ENCODE measurements at places on chromosomes 6 and 20.

DNA sequence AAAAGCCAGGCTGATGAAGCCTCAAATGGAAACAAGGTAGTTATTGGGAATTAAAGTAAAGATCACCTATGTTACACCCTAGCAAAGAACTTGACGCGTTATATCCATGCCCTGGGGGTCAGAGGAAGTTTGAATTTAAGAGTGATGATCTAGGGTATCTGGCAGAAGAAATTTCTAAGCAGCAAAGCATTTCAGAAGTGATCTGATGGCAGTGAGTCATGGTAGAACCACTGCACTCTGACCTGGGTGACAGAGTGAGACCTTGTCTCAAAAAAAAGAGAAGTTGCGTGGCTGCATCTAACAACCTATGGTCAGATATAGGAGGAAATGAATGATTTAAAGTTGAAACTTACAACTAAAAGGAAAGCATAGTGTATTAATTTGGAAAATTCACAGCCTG is 45.2 kb downstream of the SCP2D1 start:
- DNase-seq = no peak

DNA sequence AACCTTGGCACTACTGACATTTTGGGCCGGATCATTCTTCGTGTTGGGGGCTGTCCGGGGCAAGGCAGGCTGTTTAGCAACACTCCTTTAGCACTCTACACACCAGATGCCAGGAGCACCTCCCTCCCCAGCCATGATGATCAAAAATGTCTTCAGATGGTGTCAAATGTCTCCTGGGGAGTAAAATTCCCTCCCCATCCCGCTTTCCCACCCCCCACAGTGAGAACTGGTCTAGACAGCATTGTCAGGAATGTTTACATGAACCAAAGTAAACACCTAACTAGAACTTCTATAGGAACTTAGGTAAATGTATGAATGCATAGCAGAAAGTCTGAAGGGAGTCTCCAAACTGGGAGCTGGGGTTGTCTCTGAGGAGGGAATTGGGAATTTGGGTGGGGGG is 70.0 kb upstream of the TOP1 start:
- DNase-seq = no peak

GRCh38 chr20:21820688-21821087 is 115.2 kb downstream of the PAX1 start:
- DNase-seq = no peak

DNA sequence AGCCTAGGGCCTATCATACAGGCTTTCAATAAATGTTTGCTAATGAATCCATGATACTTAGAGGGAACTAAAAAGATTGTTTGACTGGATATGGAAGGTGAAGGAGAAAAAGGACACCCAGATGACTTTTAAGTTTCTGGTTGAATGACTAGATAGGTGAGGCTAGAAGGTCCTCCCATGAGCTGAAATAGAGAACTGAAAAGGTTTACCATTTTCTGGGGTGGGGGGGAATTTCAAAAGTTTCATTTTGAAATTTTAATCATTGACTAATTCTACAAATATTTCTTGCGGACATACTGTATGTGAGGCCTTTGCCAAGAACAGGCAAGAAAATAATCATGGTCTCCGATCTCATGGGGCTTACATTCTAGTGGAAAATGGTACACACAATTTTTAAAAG is 17.9 kb upstream of the ZBTB2 start:
- no peak for DNase-seq

DNA sequence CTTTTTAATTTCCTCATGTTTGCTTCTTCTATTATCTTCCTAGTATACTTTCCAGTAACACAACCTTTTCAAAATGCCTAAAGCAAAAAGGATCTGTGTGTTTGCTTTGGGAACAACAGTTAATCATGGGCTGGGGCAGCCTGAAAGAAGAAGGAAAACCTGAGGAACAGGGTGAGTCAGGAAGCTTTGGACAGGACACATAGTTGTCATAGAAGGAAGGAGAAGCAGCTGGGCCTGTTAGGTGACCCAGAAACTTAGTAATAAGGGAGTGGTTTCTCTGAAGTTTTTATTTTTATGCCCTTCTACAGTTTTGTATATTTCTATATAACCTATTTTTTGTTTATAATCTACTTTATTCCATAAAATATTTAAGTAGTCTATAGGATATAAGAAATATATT is 61.4 kb downstream of the CD24 start:
- no peak for DNase-seq

DNA sequence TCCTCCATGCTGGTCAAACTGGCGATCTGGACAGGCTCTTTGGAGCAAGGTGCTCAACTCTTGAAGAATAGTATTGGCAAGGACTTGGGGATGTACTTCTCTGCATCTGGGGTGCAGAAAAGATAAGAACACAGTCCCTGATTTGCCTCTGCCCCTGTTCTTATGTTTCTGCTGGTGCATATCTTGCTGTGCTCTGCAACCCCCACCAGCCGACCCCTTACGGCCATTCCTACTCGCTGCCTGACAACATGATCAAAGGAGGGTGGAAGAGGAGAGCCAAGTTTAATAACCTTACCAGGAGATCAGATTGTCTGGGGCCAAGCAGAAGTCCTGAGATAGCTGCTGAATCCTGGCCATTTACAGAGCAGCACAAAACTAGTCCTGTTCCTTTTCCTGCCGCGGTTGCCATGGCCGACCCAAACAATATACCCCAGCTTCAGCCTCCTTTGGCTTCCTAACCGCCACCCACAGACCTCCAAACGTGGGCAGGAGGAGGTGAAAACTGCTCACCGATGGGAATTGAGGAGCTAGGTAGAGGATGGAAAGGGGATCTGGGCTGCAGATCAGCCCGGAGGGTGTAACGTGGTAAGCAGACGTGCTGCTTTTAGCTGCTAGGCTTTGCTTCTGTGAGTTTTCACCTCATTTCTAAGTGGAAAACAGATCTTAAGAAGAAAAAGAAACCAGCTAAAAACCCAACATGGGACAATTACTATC is 60.9 kb downstream of the ATXN1 start:
- DNase-seq = no peak

GRCh38 chr6:89853068-89853467 is 23.4 kb downstream of the CASP8AP2 start:
- no peak for DNase-seq

GRCh38 chr20:33833333-33833732 is 22.2 kb downstream of the CHMP4B start:
- no peak for DNase-seq

- DNase-seq = no peak
Observed at GRCh38 chr6:96836631-96837080, 621 bp downstream of the GPR63 start.

DNA sequence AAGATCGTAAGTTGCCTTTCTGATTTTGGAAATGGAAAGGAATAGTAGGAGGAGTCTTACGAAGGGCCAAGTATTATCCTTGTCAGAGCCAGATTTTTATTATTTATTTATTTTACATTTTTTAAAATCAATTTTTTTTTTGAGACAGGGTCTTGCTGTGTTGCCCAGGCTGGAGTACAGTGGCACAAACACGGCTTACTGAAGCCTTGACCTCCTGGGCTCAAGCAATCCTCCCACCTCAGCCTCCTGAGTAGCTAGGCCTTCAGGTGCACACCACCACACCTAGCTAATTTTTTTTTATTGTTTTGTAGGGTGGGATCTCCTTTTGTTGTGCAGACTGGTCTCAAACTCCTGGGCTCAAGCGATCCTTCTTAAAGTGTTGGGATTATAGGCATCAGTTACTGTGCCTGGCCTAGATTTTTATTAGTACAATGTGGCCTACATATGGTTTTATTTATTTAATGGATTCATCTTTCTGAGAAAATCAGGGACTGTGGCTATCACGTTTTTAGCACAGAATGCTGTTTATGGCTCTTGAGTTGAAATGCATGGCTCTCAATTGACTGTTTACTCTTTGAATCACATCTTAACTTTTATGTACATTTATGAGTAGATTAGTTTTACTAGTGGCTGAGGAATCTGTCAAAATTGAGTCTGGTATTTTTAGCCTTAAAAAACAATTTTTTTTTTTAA is 16.7 kb downstream of the CDC5L start:
- DNase-seq = no peak

GRCh38 chr6:152682141-152682540 is 15.6 kb upstream of the MYCT1 start:
- no peak for DNase-seq

- DNase-seq = no peak
Observed at GRCh38 chr6:119043265-119043664, 35.2 kb downstream of the FAM184A start.

- DNase-seq = no peak
Observed at GRCh38 chr6:95948324-95948723, 67.5 kb upstream of the FUT9 start.

- no peak for DNase-seq
Observed at GRCh38 chr6:121932076-121932991, 467.1 kb upstream of the HSF2 start.

- DNase-seq = no peak
Observed at GRCh38 chr20:61559706-61560315, 307.8 kb downstream of the CDH4 start.

GRCh38 chr6:96213784-96214183 is 198.0 kb downstream of the FUT9 start:
- DNase-seq = no peak

- DNase-seq = no peak
Observed at GRCh38 chr20:5072756-5073659, 46.8 kb downstream of the PCNA start.

DNA sequence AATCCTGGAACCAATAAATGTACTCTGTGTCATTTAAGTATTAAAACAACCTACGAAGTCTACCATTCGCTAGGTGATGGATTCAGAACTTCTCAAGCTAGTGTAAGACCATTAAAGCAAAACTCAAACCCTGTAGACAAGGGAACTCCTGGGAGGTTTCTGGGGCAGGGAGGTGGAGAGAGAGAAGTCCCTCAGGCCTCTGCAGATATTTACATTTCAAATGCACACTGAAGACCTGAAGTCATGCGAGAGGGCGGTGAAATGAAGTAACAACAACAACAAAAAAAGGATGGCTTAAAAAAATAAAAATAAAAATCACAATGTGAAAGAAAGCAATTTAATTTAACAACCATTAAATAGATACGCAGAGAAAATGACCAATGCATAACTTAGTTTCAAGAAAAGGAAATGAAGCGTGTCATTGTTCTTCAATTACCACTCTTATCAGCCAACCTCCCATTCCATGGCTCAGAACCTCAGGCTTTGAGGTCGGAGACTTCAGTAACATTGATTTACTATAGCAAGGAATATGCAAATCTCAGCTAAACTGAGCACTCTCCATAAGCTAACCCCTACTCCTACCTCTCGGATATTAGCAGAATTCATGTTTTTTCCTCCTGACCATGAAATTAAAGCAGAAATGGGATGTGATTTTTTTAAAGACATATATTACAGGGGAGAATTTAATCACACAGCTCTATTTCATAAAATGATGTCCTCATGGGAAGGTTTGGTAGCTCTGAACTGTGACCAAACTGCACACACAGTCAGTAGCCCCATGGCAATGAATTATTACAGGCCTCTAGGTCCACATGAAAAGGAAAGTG is 140.6 kb downstream of the KIF16B start:
- no peak for DNase-seq

- DNase-seq = no peak
Observed at GRCh38 chr20:43386878-43387277, 70.8 kb upstream of the SRSF6 start.

- DNase-seq = no peak
Observed at GRCh38 chr6:21836772-21837425, 243.3 kb downstream of the SOX4 start.

- DNase-seq = no peak
Observed at GRCh38 chr20:20737158-20737557, 24.7 kb upstream of the RALGAPA2 start.

- no peak for DNase-seq
Observed at GRCh38 chr6:121593011-121593641, 157.7 kb downstream of the GJA1 start.

GRCh38 chr20:43771503-43772190 is 44.8 kb upstream of the GTSF1L start:
- DNase-seq = no peak

- no peak for DNase-seq
Observed at GRCh38 chr20:2983508-2983907, 59.9 kb upstream of the GNRH2 start.

- no peak for DNase-seq
Observed at GRCh38 chr20:35891375-35891774, 62.9 kb downstream of the SCAND1 start.

DNA sequence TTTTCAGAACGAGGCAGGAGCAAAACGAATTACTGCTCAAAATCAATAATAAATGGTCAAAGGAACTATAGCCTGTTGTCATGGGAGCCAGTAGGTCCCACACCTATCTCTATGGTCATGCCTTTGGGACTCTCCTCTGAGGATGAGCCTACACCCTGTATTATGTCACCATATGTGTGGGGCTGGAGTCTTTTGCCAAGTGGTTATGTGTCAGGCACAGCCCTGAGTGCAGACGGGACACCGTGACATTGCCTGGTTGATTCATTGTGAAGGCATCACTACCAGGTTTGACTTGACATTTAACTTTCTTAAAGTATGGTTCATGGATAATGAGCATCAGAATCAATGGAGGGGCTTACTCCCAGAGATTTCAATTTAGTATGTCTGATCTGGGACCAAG is 23.6 kb downstream of the BMP6 start:
- no peak for DNase-seq

GRCh38 chr6:73393278-73393677 is 1.4 kb upstream of the DDX43 start:
- DNase-seq = no peak

Data from stimulated activated CD4-positive, alpha-beta T cell treated with anti-CD3 and anti-CD28 coated beads, TNF-alpha, amount 100 ng/mL, for 1 hour (primary cell).